CD4-positive, alpha-beta T cell treated with Interleukin-12 subunit alpha and Interleukin-12 subunit beta, for 1 hour (primary cell): ENCODE measurements at places on chromosomes 1 and 21.

GRCh38 chr1:106022312-106022902 is 1034.1 kb upstream of the PRMT6 start:
- no peak for DNase-seq

DNA sequence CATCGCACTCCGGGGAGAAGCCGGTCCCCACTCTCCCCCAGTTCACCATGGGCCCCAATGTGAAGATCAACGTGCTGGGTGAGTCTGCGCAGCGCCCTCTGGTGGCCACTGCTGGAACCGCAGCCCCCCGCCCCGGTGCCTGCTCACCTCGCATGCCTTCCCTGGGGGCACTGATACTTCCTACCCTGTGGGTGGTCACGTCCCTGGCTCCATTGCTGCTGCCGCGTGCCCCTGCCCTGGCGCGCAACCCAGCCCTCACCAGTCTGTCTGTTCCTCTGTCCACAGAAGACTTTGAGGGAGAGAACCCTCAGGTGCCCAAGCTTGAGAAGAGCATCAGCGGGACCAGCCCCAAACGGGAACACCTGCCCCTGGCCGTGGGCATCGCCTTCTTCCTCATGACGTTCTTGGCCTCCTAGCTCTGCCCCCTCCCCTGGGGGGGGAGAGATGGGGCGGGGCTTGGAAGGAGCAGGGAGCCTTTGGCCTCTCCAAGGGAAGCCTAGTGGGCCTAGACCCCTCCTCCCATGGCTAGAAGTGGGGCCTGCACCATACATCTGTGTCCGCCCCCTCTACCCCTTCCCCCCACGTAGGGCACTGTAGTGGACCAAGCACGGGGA is 7.6 kb downstream of the EFNA3 start:
- peak; percentile 83 for DNase-seq

DNA sequence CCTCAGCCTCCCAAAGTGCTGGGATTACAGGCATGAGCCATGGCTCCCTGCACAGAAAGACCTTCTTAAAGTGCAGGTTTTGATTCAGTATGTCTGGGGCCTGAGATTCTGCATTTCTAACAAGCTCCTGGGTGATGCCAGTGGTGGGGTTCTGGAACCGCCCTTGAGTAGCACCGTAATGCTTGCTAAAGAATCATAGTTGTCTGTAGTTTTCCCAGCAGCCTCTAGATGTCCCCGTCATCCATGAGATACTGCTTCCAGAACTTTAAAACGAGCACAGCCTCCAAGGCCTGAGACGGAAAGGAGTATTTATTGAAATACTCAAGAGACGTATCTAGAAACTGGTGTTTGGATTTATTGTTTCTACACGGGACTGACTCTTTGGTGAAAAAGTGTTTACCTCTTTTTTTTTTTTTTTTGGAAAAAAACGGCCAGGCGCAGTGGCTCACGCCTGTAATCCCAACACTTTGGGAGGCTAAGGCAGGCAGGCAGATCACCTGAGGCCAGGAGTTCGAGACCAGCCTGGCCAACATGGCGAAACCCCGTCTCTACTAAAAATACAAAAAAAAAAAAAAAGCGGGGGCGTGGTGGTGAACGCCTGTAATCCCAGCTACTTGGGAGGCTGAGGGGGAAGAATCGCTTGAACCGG is 2.6 kb upstream of the TOR3A start:
- DNase-seq: peak; percentile 77

- no peak for DNase-seq
These were observed 9.3 kb downstream of the PLEKHM2 start for GRCh38 chr1:15693371-15693770.

DNA sequence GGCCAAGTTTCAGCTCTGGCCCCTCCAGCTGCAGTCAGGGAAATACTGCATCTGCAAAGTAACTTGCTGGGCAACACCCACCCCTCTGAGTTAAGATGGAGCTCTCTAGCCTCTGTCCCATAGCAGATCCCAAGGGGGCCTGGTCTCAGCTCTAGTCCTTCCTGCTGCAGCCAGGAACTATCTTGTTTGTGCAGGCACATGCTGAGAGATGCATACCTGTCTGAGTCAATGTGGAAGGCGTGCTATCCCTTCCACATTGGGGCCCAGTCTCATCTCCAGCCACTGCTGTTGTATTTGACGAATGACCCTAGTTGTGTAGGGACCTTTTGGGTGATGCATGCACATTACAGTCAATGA is 76.4 kb downstream of the CTH start:
- no peak for DNase-seq

DNA sequence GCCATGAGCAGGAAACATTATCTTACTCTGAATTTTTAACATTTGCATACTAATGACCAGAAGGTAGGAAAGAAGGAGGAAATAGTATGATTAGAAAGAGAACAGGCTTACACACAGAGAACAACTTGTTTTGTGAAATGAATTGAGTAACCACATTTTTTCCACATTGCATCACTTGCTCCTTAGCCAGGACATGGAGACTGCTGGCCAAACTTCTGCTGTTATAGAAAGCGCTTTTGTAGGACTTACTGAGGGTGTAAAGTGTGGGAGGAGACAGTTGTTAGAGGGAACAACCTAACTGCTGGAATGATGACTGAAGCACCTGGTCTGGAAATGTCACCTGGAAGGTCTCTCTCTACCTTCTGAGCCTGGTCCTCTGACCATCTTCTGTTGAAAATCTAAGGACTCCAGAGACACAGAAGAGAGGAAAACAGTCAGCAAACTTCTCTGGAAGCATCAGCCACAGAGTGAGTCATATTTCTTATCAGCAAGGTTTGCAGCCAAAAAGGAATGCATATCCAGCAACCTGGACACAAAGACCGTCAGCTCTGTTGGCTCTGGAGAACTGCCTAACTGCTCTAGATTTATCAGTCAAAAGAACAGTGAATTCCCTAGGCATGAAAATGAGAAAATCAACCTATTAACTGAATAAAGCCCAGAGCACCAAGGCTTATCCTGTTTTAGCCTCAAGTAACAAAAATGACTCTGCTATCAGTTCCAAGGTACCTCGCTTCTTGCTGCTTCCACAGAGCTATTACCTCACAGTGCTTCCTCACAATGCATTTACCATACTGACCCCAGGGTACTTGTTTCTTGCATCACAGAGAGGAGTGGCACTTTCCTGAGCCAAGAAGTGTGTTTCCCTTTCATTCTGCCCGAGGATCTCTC is 88.0 kb upstream of the SLFNL1 start:
- no peak for DNase-seq

DNA sequence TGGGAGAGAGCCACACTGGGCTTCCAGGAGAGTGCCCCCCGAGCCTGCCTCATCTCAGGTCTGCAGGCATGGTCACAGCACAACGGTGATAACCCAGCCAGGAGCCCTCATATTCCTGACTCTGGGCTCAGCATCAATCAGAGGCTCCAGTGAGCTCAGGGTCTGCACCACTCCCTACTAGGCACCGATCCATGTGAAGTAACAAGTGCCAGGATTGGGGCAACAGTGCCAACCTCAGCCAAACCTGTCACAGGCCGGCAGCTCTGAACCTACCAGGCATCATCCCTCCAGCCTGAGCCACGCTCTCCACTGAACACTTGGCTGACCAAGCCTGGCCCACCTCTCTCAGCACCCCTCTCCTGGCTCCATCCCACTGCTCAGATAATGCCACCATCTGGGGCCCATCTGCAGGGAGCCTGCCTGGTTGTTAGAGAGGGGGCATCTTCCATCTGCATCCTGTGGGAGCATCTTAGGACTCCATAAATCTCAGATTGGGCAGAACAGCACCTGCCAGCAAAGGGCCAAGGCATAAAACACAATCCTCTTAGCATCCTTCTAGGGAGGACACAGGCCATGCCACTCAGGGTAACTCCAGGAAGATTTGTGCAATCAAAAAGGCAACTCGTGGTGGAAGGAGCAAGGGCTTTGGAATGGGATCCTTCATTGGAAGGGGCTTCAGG is 213.7 kb upstream of the CSF3R start:
- no peak for DNase-seq

GRCh38 chr1:170559166-170559565 is 27.2 kb downstream of the GORAB start:
- DNase-seq: no peak

DNA sequence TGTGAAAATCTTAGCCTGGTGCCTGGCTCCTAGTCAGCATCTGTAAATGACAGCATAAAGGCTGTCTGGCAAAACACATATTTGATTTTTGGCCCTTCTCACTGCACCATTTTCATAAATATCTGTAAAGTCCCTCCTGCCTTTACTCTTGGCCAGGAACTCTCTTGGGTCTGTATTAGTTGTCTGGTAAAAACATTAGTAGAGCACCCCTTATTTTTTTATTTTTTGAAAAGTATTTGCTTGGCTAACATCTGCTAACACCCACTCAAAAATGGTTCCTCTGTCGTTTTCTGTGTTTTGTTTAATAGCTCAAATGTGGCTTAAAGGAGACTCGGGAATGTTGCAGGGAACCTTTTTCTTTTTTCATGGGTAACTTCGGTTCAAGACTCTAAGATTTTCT is 293.4 kb downstream of the HMCN1 start:
- no peak for DNase-seq

- DNase-seq: no peak
These were observed 149.4 kb upstream of the ZC3H12A start for GRCh38 chr1:37325010-37325409.

GRCh38 chr1:920010-920409 is 3.7 kb upstream of the SAMD11 start:
- DNase-seq: no peak

DNA sequence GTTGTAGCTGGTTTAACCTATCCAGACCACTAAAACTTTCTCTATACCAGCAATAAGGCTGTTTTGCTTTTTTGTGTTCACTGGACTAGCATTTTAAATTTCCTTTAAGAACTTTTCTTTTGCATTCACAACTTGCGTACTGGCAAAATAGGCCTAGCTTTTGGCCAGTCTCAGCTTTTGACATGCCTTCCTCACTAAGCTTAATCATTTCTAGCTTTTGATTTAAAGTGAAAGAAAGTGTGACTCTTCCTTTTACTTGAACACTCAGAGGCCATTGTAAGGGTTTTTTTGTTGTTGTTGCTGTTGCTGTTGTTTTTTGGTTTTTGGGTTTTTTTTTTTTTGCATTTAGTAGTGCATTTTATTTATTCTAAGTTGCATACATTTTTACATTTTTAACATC is 15.2 kb downstream of the RPAP2 start:
- no peak for DNase-seq

DNA sequence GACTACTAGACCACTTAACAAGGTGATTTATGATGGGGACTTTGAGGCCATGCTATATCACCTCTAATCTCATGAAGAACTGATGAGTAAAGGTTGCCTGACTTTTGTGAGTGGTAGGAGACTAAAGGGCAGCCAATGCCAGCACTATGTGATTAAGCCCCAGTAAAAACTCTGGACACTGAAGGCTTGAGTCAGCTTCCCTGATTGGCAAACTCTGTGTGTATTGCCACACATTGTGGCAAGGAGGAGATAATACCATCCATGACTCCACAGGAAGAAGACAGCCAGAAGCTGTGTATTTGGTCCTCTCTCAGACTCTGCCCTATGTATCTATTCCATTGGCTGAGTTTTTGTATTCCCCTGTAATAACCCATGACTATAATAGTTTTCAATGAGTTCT is 413.3 kb upstream of the ZRANB2 start:
- no peak for DNase-seq

GRCh38 chr21:42254651-42255601 is 36.0 kb downstream of the ABCG1 start:
- no peak for DNase-seq

DNA sequence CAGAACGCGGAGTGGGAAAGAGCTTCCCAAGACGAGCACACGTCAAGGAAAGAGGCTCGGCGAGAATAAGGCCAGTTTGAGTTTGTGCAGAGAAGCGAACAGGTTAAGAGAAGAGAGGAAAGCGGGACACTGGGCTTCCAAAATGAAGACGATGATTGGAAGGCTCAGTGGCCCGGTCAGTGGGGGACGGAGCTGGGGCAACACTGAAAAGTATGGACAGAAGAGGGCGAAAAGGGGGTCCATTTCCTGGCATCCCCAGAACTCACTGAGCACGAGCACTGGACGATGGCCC is 258 bp downstream of the CCT3 start:
- no peak for DNase-seq

- no peak for DNase-seq
These were observed 36.4 kb downstream of the DENND1B start for GRCh38 chr1:197738927-197739326.

DNA sequence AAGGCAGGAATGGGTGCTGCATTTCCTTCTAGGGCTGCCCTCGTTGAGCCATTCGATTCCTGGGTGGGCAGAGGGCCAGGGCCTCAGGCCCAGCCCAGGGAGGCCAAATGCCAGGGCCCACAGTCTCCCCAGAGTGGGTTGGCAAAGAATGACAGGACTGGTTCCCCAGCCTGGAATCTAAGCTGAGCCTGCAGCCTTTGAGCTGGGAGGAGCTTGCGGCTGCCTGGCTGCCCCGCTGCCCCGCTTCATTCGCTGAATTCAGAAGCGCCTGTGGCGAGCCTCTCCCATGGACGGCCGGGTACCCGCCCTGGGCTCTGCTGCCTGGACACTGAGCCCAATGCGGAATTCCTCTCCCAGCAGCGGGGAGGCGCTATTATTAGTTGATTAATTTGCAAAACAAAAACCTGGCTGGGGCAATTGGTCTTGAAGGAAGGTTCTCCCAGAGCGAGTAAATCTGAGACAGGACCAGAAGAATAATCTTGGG is 32.3 kb upstream of the TARDBP start:
- DNase-seq: no peak

- DNase-seq: no peak
These were observed 41.3 kb upstream of the KCNE1 start for GRCh38 chr21:34553151-34553952.

GRCh38 chr1:33515112-33515511 is 42.7 kb downstream of the ZSCAN20 start:
- no peak for DNase-seq

DNA sequence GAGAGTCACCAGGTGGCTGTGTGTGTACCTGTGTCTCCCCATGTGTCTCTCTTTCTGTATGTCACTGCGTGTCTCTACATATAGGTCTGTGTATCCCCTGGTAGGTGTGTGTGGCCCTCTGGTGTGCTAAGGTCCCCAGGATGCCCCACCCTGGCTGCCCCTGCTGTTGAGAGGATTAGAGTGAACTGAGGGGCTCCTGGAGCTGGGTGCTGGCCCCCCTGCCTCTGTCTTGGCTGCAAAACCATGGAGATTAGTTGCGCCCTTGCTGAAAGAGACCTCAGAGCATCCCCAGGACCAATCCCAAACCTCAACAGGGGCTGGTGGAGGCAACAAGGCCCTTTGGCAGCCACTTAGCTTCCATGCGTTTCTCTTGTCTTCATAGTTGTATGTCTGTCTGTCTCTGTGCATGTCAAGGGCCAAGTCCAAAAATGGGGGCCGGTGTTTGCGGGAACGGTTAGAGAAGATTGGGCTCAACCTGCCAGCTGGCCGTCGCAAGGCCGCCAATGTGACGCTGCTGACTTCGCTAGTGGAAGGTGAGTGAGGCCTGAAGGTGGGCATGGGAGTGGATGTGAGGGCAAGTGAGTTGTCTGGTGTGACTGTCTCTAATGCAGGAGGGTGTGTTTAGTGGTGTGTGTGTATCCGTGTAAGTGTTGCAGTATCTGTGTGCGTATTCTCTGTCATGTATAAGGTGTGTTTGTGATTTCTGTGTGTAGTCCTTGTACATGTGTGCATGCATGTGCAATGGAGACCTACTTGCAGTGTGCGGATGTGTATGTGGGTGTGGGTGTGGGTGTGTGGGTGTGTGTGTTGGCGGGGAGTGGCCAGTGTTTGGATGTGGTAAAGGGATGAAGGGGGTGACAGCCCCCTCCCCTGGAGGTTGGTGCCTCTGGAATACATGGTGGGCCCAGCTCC is 16.7 kb downstream of the TFAP2E start:
- no peak for DNase-seq
